ENCODE measurements at places on chromosomes 3 and 15. TPM values are rescaled to one million over a fixed set of nuclear protein-coding genes. Genes with fewer than 3 reads are reported as not detected.

GRCh38 chr3:27378331-27378730 is 9.1 kb upstream of the NEK10 start:
- no peaks in the 10 kb centered on the region for H3K27me3 ChIP-seq
- no peak for DNase-seq
- no peak overlapping the region for H3K4me3 ChIP-seq
- H3K4me1 ChIP-seq: no peaks in the 10 kb centered on the region

DNA sequence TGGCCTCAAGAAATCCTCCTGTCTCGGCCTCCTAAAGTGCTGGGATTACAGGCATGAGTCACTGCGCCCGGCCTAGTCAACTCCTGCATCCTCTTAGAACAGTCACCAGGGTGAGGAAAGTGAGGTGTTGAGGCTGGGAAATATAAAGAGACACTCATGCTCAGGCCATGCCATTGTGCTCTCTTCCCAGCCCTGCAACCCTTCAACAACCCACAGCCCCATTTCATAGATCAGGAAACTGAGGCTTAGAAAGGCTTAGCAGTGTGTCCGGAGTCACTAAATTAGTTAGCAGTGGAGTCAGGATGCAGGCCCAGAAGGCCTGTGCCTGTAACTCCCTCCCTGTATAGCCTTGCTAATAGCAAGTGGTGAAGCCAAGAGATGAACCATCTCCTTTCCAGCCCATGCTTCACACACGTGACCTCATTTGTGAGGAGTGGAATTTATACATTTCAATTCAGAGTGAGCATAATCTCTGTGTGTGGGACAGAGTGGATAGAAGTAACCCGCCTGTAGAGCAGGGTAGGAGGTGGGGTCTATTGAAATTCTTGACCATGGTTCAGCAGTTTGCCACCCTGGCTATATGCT is 51.7 kb upstream of the USP3 start:
- peaks cover 14% of the 10 kb centered on the region for H3K4me1 ChIP-seq
- H3K27me3 ChIP-seq: no peaks in the 10 kb centered on the region
- no peak overlapping the region for H3K27ac ChIP-seq
- H3K36me3 ChIP-seq: no peaks in the 10 kb centered on the region

- peaks cover 18% of the 10 kb centered on the region for H3K27me3 ChIP-seq
- no peak overlapping the region for H3K27ac ChIP-seq
- H3K4me1 ChIP-seq: peaks cover 12% of the 10 kb centered on the region
- DNase-seq: no peak
Measured at GRCh38 chr3:51943451-51944391, 1.6 kb downstream of the PARP3 start.

DNA sequence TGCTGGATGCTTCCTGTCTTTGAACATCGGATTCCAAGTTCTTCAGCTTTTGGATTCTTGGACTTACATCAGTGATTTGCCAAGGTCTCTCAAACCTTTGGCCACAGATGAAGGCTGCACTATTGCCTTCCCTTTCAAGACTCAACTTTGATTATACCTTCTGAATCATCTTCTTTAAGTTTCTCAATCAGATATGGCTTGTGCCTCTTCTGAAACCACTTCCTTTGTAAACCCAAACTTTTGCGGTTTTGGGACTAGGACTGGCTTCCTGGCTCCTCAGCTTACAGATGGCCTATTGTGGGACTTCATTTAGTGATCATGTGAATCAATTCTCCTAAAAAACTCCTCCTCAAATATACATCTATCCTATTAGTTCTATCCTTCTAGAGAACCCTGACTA is 47.1 kb upstream of the CADPS start:
- H3K27ac ChIP-seq: no peak overlapping the region
- H3K27me3 ChIP-seq: no peaks in the 10 kb centered on the region
- no peak for DNase-seq

DNA sequence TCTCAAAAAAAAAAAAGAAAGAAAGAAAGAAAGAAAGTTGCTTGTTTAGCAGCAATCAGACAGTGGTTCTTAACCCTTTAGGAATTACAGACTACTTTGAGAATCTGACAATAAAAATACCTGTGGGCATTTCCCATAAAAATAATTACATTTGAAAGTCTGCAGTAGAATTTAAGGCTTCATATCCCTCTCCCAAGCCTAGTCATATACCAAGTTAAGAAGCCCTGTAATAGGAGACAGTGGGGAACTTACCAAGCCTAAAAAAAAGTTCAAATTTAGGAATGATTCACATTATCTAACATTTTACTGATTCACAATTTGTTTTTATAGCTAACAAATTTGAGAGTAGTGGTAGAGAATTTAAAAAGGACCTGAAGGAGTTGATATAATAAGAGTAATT is 47.5 kb downstream of the LRRFIP2 start:
- no peaks in the 10 kb centered on the region for H3K27me3 ChIP-seq
- peaks cover 12% of the 10 kb centered on the region for H3K4me1 ChIP-seq
- DNase-seq: no peak
- H3K4me3 ChIP-seq: no peak overlapping the region
- H3K36me3 ChIP-seq: peaks cover 3% of the 10 kb centered on the region
- H3K27ac ChIP-seq: no peak overlapping the region

The MRPL3 gene
- total RNA-seq: 148 TPM
